ENCODE measurements at places on chromosomes 11 and 22. TPM values are rescaled to one million over a fixed set of nuclear protein-coding genes. Genes with fewer than 3 reads are reported as not detected.

Gene OR8G5
- not detected for total RNA-seq

Gene CBL
- 14.8 TPM for total RNA-seq

Gene MN1
- 0.42 TPM for total RNA-seq

Gene ARHGAP20
- total RNA-seq, result 1.8 TPM

Gene DRICH1
- 0.13 TPM for total RNA-seq

Gene LGR4
- total RNA-seq, result 4.3 TPM

Gene LUZP2
- not detected for total RNA-seq

Gene CARD18
- total RNA-seq, result not detected

Gene RASD2
- total RNA-seq, result not detected

Gene PRODH
- not detected for total RNA-seq

Gene ADAMTS8
- total RNA-seq, result not detected

Gene TBX10
- total RNA-seq, result not detected

Gene MIAT
- total RNA-seq, result 0.26 TPM

Gene SLN
- not detected for total RNA-seq

Gene CATSPERZ
- not detected for total RNA-seq

Gene TRIM49
- not detected for total RNA-seq

Gene TPBGL
- total RNA-seq, result 0.07 TPM

Gene MMP8
- total RNA-seq, result not detected

Gene ST14
- total RNA-seq, result 0.07 TPM

Gene NCAM1
- total RNA-seq, result 0.32 TPM

Gene PATE4
- not detected for total RNA-seq

Gene FAM227A
- 0.46 TPM for total RNA-seq

Gene NLRP6
- not detected for total RNA-seq

Gene TMEM223
- total RNA-seq, result 12.5 TPM

Gene SYT8
- total RNA-seq, result not detected

Gene FAM118B
- 31.0 TPM for total RNA-seq

Gene BEST1
- total RNA-seq, result under 0.01 TPM

Gene LRRN4CL
- total RNA-seq, result under 0.01 TPM

Gene MUC6
- total RNA-seq, result not detected

Gene DPP3
- 89.1 TPM for total RNA-seq

Gene CWF19L2
- total RNA-seq, result 9.5 TPM

Gene HBE1
- total RNA-seq, result not detected

Gene RAPSN
- total RNA-seq, result 0.14 TPM

Gene SLC22A6
- total RNA-seq, result not detected

Gene MLC1
- total RNA-seq, result not detected

Gene KRTAP5-2
- total RNA-seq, result not detected

Gene CCDC15
- total RNA-seq, result 2.6 TPM

Gene FGF19
- not detected for total RNA-seq

Gene NLRP10
- not detected for total RNA-seq

Gene SAAL1
- total RNA-seq, result 35.1 TPM

Gene RIC8A
- total RNA-seq, result 187 TPM

Gene MUC2
- not detected for total RNA-seq

Gene DMC1
- total RNA-seq, result 2.2 TPM

Gene SHISAL1
- total RNA-seq, result not detected

Gene ABCC8
- total RNA-seq, result not detected

Gene GTSE1
- total RNA-seq, result 15.4 TPM

Gene MS4A12
- total RNA-seq, result not detected

Gene OR4C16
- total RNA-seq, result not detected

Gene H19
- not detected for total RNA-seq

Gene RIMBP3B
- under 0.01 TPM for total RNA-seq

Gene SLC6A5
- total RNA-seq, result not detected

Gene LINC01488
- not detected for total RNA-seq

Gene OR8H3
- not detected for total RNA-seq

Gene OR10AG1
- total RNA-seq, result not detected

Gene BATF2
- 1.1 TPM for total RNA-seq

Gene MYRF
- total RNA-seq, result 0.28 TPM

Gene MS4A2
- total RNA-seq, result not detected

All from pulmonary artery endothelial cell (primary cell).